Aorta (tissue), 5 donors: ENCODE measurements at places on chromosomes 7 and 10.

GRCh38 chr10:11586170-11586569 lies 25.3 kb downstream of the USP6NL start:
- no peak for DNase-seq

GRCh38 chr10:124385627-124386185 lies 33.0 kb downstream of the OAT start:
- no peak for DNase-seq

GRCh38 chr7:53397911-53398310 lies 362.5 kb downstream of the POM121L12 start:
- DNase-seq = no peak

DNA sequence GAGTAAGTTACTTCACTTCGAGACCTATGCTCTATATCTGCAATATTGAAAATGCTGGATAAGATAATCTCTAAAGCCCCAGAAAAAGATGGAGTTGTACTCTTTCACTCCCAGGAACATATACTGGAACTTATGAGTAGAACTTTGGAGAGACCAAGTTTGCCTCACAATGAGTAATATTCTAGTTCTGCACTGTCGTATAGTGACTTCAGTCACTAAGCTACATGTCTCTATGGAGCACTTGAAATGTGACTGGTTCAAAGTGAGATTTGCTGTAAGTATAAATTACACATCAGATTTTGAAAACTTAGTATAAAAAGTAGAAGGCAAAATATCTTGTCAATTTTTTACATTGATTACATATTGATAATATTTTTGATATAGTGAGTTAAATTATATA lies 116.4 kb downstream of the PTEN start:
- DNase-seq = no peak

DNA sequence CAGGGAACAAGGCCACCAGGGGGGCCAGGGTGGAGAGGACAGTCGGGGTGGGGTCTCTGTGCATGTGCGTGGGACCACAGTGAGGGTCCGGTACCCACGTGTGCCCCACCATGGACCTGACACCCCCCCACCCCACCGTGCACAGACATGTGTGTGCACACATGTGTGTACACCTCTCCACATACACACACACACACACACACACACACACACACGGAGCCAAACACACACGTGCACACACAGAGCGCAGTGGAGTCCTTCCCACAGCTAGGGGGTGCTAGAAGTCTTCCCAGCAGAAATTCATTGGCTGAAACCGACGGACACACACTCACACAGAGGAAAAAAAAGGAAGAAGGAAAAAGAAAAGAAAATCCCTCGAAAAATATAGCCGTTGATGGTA lies 42.8 kb upstream of the GNA12 start:
- DNase-seq = no peak

DNA sequence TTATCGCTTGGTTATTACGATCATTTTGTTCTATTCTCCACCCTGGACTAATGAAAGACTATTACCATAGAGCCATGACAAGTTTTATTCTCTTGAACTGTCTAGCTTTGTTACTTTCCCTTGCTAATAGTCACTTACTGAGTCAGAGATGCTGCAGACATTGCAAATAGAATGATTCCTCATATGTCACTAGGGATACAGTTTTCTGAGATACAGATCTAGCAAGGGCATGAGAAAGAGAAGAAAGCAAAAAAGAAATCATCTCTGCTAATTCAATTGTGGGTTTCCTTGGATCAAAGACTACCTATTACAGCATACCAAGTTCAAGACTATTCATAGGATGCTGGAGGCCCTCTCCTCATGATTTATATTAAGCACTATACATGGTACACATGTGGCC lies 204.3 kb downstream of the MBL2 start:
- no peak for DNase-seq

DNA sequence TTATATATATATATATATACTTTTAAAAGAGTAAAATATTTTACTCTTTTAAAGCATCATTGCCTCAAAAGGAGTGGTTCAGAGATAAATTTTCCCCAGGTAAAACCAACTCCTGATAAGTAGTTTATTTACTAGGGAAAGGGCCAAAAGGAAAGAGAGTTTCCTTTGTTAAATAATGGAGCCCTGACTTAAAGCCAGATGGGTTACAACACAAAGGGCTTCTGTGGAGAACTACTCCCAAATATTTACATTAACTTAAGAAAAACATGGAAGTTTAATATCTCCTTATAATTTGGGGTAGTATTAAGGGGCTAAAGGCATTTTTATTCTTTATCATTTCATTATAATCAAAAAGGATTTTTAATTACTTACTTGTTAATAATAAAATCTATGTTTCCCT lies 8.5 kb upstream of the CAV1 start:
- DNase-seq = no peak

GRCh38 chr10:70940834-70941568 lies 52.6 kb upstream of the PCBD1 start:
- no peak for DNase-seq

DNA sequence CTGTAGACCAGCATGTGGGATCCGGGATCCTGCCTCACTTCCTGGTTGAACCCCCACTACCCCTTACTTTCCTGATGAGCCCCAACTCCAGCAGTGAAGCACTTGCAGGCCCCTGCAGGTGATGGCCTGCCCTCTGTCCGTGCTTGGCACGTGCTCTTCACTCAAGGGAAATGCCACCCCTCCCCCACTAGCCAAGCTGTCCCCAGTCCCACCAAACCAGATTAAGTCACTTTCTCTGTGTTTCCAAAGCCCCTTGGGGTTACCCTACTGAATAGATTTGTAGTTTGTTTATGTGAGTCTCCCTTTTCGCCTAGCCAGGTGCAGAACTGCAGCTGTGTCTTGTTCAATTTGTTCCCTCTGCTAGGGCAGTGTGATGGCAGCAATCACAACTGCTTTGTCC lies 121.7 kb downstream of the WDFY4 start:
- DNase-seq = no peak

DNA sequence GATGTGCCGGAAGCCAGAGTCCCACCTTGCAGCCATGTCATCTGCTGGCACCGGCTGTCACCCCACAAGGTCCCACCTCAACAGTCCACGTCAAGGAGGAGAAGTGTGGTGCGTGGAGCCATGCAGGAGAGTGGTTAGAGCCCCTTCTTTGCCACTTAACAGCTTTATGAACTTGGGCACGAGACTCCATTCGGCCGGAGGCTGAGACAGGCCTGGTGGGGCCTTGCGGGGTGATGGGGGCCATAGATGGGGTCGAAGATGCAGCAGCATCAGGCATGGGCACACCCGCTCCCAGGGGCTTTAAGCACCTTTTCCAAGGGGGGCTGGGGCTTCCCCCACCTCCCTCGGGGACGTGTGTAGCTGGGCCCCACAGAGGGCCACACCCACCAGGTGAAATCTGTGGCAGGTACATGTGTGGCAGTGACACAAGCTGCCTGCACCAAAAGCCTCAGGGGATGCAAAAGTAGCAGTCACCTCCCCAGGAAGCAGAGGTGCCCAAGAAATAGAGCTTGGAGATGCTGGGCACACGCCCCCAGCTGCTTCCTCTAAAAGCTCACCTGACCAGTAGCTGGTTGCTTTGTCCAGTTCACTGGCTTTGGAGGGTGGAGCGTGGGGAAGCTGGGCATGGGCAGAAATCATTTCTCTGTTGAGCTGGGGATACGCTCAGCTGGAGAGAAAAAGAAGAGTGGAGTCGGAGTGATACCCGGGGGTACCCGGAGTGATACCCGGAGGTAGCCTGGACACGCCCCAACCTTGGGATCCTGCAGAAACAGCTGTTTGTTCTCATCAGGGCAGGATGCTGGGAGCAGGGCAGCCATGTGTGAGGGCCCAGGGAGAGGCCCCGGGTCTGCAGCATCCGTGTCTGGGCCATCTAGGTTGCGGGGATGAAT lies 199.8 kb downstream of the EBF3 start:
- no peak for DNase-seq

- DNase-seq = no peak
These were observed 54.7 kb downstream of the CHRM2 start for GRCh38 chr7:136923111-136923667.

DNA sequence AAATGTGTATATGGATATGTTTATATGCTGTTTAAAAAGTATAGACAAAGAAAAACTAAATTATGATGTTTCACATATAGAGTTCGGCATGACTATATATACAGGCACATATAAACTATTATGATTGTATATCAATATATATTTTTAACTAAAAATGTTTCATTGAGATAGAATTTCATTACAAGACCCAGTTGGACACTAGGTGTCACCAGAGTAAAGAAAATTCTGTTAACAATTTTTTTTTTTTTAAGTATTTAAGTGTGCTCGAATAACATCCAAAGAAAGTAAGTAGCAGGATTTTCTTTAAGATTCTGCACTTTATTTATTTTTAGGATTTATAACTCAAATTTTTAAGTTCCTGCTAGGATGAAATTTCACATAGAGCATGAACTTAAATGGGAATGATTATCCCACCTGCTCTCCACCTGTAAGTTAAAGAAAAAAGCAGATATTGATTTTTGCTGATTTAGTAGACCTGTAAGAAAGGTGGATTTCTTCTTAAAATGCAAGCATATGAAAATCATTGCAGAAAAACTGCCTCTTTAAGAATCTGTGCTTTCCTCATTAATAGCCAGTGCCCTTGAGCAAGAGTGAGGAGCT lies 961.5 kb downstream of the PCDH15 start:
- DNase-seq = no peak

- no peak for DNase-seq
These were observed 114.1 kb upstream of the ZMIZ1 start for GRCh38 chr10:78954689-78955088.

- no peak for DNase-seq
These were observed 40.5 kb upstream of the RHEB start for GRCh38 chr7:151560243-151560642.

DNA sequence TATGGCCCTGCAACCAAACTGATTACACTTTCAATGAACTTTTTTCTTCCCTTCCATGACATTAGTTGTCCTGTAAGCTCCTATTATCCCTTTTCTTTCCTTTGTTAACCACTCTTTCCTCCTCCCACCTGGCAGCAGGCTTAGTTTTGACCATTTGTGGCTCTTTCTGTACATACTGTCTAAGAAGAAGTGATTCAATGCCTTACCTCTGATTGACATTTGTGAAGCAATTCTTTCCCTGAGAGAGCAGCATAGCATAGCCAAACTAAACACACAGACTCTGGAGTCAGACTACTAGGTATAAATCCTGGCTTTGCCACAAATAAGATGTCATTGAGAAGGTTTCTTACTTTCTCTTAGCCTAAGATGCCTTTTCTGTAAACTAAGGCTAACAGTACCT lies 48.9 kb downstream of the AHR start:
- DNase-seq = no peak
